ENCODE measurements at places on chromosomes 7 and 10.

DNA sequence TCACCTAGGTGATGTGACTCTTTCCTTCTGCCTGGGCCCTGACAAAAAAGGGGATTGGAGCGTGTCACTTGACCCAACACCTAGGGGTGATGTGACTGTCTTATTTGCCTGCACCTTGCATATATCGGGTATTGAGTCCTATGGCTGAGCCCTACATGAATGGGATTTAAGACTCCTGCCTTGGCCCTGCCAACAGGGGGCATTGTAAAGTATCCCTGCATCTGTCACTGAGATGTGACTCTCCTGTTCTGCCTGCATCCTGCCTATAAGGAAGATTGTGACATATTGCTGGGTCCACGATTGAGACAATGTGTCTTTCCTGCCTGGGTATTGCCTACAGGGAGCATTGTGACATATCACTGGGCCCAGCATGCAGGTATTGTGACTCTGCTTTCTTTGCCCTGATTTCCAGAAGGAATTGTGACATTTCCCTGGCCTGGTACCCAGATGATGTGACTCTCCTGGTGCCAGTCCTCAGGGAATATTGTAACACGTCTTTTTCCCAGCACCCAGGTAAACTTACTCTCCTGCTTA is 14.2 kb upstream of the ZNF107 start:
- no peak for DNase-seq

GRCh38 chr10:48901319-48901718 is 38.3 kb downstream of the LRRC18 start:
- DNase-seq, result no peak

DNA sequence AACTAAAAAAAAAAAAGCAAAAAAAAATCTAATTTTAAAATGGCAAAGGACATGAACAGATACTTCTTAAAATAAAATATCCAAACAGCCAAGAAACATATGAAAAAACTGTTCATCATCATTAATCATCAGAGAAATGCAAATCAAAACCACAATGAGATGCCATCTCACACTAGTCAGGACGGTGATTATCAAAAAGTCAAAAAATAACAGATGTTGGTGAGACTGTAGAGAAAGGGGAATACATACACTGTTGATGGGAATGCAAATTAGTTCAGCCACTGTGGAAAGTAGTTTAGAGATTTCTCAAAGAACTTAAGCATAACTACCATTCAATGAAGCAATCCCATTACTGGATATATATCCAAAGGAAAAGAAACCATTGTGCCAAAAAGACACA is 30.2 kb downstream of the COBL start:
- DNase-seq, result no peak

DNA sequence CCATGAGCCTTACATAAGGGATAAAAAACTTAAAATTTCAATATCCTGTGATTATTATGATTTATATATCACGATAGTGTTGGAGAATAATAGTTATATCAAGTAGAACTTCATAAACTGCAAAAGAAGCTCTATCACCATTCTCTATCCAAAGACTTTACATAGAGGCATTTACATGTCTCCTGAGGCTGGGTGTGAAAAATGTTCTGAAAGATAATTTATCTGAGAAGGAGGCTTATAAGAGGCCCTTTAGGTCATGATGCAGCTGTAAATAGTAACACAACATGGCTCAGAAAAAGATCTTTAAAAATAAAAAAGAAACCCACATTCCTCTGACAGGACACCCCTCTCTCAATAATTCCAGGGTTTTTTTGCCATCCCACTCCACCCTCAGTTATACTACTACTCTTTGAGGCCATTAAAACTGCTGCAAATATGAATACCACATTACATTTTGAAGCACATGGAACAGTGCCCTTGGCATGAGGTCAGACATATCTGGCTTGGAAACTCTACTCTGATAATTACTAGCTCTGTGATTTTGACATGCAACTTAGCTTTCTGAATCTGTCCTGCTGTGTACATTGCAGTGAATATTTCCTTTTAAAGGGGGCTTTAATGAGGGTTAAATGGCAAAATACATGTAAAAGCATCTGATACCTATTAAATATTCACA is 55.5 kb downstream of the SLC16A12 start:
- peak; percentile 23 for DNase-seq

GRCh38 chr7:73682745-73683055 is 553 bp downstream of the DNAJC30 start:
- no peak for DNase-seq

DNA sequence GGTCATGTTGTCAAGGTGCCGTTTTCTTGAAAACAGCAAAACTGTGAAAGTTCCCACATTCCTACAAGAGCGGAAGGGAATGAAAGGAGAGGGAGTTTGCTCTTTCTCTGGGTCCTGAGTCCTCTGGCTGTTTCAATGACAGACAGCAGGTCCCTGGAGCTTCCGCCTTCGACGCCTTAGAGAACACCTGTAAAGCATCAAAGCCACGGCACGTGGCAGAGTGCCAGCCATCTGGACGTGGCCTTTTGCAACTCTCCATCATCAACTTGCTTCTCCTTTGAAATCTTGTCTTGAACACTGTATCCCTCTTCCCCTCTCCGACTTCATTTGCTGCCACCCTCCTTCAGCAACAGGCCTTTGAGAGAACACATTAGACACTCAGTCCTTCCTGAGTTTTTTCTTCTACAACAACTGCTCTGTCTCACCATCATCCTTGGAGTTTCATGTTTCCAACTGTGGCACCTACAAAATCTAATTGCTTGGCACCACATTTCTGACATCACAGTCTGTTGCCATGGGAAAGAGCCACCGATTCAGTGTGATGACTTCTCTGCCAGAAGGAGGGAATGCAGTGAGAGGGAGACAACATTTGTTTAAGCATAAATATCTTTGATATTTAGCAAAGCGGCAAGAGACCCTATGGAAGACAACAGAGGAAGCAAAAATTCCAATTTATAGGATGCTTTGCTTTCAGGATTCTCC is 204.9 kb upstream of the PTER start:
- DNase-seq, result no peak

GRCh38 chr7:46576950-46577349 is 655.9 kb upstream of the IGFBP3 start:
- DNase-seq, result no peak

- DNase-seq, result no peak
These were observed 178.3 kb upstream of the PDE1C start for GRCh38 chr7:32248522-32248921.

DNA sequence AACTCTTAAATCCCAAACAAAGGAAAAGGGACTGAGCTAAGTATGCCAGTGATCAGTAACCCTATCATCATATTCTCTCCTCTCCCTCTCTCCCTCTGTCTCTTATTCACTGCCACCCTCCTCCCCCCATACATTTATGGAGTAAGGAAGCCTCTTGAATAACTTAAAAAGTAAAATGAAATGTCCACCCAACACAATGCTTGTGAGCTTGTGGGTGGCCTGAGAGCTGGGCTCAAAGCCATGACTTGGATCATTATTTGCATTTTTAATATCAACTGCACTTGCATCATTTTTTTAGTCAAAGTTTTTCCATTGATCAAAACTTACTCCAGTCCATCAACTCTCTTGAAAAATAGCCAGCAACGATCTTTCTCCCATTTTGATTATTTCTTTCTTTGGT is 46.8 kb downstream of the FAM107B start:
- DNase-seq, result no peak

DNA sequence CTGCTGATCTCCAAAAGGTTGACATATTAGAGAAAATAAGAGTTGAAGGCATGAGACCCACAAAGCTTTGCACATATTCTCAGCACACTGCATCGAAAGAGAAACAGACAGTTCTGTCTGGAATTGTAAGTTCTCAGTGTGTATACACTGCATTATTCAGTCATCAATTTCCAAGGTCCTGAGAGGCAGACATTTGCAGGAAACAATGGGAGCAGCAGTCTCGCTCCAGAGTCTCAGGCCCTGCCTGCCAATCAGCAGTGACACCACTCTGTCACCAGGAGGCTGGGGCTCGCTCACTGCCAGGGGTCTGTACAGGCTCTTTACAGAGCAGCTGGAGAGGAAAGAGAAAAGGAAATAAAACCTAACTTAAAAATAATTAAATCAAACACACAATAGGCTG is 36.3 kb downstream of the JAZF1 start:
- DNase-seq, result no peak

DNA sequence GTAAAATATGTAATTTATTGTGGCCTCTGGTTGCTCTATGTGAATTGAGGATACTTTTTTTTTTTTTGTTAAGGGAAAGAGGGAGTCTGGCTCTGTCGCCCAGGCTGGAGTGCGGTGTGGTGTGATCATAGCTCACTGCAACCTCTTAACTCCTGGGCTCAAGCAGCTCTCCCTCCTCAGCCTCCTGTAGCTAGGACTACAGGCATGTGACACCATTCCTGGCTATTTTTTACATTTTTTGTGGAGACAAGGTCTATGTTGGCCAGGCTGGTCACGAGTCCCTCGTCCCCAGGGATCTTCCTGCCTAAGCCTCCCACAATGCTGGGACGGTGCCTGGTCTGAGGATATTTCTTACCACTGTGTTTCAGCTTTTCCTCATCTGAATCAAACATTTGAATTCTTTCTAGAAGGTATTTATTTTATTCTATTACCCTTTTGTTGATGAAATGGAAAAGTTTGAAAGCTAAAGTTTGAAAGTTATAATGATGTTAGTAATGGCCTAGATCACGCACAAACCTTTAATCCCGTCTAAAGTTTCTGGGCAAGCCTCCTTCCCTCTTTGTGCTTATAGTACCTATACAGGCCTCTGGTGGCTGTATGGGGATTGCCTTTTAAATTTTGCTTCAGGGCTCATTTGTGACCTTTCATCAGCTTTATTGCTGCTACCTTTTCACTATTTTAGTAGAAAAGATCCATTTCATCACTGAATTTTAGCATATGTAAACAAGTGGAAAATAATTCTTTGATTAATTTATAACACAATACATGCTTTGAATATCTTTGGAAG is 2.0 kb downstream of the IFRD1 start:
- peak; percentile 42 for DNase-seq

DNA sequence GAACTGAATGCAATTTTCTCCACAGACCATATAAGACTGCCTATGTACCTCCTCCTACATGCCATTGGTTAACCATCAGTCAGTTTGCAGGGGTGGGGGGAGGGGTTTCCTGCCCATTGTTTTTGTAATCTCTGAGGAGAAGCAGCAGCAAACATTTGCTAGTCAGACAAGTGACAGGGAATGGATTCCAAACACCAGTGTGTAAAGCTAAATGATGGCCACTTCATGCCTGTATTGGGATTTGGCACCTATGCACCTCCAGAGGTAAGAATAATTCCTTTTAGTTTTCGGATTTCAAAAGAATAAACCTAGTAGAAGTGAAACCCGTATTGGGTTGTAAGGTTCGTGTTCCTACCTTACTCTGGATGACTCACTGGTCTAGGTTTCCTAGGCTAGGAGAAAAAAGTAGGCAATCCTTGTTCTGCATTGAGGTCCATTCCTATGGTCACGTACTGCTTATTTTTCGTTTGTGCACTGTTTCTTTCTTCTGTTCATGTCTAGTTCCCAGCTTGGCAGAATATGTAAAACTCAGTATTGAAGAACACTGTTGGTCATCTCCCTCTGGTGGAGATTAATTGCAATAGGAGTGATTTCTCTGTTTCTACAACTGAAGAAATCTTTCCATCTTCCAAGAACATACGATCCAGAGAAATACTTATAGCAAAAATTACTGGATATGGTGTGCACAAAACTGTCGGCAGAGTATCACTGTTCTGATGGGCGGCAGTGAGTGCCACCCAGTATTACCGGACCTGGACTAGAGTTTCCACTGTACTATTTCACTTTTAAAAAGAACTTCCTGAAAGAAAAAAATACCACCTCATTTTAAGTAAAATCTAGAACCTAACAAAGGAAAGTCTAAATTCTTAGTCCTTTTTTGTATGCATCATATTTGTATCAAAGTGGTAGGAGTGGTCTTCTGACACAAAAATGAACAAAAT is at the start of gene AKR1C3:
TSS of gene AKR1C3 (plus strand) at position 150 of the 941 bp plus-strand sequence. CDS start at position 181, 31 bp downstream.
- peak; percentile 56 for DNase-seq

DNA sequence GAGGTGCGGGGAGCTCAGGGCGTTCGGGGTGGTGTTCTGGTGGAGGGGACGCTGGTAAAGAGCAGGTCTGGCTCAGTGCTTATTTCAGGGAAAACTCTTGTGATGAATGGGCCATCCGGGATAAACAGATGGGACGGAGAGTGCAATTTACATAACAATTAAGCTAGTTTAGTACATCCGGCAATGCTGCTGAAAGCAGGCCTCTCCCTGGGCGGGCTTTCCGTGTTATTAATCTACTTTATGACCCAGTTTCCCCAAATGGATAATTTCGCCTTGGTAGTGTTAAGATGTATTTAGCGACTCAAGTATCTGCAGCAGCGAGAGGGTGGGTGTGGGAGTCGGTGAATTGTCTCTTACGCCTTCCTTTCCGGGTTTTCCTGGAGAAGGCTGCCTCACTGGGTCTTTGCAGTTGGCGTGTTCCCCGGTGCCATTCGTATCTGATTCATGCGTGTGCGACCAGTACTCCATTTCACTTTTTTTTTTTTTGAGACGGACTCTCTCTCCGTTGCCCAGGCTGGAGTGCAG is 25.2 kb downstream of the FOXK1 start:
- no peak for DNase-seq

GRCh38 chr10:87761892-87762291 is 56.1 kb downstream of the ATAD1 start:
- peak; percentile 5 for DNase-seq

DNA sequence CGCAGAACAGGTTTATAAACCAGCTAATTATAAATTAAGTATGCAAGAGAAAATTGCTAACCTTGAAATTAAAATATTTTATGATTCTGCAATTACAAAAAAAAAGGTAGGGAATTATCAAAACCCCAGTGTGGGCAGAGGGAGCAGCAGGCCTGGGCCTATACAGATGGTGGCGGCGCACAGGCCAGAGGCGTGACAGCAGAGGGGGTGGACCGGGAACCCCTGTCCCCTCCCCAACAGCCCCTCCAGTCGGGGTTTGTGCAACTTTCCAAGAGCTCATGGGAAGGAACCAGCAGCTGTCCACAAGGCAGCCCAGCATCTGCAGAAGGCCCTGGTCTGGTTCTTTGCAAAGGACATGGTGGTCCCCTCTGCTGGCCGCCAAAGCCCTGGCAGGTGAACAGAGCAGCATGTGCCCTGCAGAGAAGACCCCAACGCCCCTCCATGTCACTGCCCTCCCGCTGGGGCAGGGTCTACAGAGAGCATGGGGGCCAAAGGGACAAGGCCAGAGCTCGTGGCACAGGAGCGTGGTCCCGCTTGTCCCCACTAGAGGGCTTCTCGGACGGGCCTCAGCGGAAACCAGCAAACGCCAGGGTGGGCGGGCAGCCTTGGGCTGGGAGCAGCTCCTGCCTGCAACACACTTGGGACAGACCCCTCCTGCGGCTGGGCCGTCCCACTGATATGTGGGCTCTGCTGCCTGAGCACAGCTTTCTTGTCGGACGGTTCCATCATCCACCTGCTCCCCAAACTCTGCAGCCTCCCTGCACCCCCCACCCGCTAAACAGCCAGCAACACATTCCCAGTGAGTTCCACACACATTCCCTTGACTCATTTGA is 75.1 kb downstream of the EBF3 start:
- peak; percentile 90 for DNase-seq

DNA sequence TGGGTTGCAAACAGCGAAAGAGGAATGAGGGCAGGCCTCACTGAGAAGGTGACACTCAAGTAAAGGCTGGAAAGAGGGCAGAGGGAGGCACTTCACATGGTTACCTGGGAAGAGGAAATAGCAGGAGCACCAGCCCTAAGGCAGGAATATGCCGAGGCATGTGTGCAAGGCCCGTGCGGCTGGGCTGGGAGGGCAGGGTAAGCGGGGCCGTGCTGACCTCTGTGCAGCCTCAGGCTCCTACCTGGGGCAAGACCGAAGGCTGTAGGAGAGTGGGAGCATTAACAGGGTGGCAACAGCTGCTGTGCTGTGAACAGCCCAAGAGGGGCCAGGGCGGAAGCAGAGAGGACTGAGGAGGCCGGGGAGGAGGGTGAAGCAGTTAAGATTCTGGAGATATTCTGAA is 24.0 kb upstream of the SH3PXD2A start:
- no peak for DNase-seq

Measured in AG20443 (cell line).